ENCODE measurements at places on chromosomes 16 and 17.

DNA sequence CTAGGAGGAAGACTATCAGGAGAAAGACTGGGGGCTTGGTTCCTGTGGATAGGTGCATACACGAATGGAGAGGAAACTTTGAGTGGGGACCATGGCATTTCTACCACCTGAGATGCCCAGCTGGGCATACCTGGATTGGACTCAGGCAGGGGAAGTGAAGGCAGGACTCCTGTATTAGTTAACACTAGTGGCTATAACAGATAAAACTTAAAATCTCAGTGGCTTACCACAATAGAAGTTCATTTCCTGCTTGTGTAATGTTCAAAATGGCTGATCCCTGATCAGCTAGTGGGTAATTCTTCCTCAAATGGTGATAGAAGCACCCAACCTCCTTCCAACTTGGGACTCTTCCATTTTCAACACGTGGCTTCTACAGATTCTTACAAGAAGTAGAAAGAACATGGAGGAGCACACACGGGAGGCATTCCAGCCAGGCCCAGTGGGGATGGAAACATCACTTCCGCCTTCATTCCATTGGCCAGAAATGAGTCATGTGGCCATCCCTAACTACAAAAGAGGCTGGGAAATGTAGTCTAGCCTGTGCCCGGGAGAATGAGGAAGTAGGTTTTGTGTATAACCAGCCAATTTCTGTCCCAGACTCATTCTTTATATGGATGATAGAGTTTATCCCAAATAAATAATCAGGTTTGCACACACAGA is 112.1 kb downstream of the UTP18 start:
- DNase-seq: no peak

GRCh38 chr17:28249706-28250105 is 69.3 kb upstream of the TMEM97 start:
- no peak for DNase-seq

DNA sequence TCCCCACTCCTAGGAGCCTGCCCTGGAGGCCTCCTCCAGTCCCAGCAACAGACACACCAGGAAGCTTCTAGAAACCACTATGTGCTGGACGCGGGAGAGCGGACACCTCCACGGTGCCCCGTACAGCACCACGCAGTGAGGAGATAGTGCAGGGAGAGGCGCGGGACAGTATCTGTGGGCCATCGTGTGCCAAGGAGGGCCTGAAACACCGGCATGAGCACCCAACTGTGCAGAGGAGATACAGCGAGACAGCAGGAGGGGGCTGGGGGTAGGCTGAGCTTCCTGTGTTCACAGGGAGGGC is 57.7 kb downstream of the ZNF778 start:
- DNase-seq: no peak

DNA sequence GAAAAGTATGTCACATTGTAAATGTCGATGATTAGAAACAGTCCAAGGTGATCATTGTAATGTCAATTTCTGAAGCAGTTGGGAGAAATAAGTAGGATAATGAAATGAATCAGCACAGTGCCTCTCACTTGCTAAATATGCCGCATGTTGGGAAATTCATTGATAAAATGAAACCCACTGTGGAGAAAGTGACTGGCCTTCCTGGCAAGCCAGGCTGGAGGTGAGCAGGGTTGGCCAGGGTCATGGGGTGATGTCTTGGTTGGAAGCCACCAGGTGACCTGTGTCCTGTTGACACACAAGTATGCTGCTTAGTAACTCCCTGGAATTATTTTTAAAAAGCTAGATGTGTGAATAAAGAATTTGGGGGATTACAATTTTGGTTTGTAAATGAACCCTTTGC is 14.9 kb upstream of the WNT9B start:
- no peak for DNase-seq

DNA sequence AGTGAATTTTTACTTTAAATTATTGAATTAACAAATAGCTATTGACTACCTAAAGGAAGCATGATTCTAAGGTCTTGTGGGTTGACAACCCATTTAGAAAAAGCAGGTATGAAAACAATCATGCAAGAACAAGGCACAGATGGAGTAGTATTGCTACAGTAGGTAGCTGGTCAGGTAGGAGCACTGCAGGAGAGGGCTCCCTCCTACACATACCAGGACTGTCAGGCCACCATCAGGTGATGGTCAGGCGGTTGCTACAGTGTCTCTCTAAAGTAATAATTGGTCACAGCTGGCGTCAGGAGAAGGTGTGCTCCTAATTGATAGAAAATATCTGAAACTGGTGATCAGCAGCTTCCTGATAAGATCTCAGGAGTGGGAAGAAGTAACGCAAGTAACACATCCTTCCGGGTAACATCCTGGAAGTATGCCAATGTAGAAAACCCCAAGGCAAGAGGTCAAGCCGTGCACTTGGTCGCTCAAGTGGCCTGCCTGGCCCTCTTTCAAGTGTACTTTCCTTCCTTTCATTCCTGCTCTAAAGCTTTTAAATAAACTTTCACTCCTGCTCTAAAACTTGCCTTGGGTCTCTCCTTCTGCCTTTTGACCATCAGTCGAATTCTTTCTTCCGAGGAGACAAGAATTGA is 486.5 kb downstream of the TMEM114 start:
- DNase-seq: no peak
